ENCODE measurements at places on chromosomes 13 and 19.

- no peak for DNase-seq
These were observed 46.8 kb downstream of the KLF12 start for GRCh38 chr13:74087357-74087756.

GRCh38 chr19:2333807-2334211, 5.3 kb downstream of the SPPL2B start:
- no peak for DNase-seq

DNA sequence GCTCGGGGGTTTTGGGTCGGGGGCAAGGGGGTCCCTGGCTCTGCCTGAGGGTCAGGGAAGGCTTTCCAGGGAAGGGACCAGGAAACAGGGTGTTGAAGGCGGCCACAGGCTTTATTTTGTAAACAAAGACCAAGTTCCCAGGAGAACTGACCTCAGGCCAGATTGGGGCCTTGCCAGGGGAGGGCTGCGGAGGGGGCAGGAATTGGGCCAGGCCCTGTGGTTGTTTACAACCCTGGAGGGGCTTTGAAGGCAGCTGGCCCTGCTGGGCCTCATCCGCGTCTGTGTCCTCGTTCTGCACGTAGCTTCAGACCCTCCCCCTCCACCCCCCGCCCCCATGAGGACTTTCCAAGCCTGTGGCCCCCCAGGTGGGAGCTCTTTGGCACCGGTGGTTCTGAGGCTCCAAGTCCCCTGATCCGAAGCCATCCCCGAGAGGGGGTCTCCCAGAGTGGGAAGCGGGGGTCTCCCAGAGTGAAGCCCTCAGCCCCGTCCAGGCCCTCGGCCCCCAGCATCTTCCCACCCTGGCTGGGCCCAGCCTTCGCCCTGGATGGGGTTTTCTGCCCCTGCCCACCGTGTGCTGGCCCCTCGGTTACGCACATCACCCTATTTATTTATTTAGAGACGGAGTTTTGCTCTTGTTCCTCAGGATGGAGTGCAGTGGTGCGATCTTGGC, 13.5 kb upstream of the BSG start:
- no peak for DNase-seq

- DNase-seq: no peak
These were observed 27.9 kb upstream of the NANOS3 start for GRCh38 chr19:13848798-13849676.

GRCh38 chr13:65103351-65103750, 2126.8 kb downstream of the PCDH9 start:
- no peak for DNase-seq

DNA sequence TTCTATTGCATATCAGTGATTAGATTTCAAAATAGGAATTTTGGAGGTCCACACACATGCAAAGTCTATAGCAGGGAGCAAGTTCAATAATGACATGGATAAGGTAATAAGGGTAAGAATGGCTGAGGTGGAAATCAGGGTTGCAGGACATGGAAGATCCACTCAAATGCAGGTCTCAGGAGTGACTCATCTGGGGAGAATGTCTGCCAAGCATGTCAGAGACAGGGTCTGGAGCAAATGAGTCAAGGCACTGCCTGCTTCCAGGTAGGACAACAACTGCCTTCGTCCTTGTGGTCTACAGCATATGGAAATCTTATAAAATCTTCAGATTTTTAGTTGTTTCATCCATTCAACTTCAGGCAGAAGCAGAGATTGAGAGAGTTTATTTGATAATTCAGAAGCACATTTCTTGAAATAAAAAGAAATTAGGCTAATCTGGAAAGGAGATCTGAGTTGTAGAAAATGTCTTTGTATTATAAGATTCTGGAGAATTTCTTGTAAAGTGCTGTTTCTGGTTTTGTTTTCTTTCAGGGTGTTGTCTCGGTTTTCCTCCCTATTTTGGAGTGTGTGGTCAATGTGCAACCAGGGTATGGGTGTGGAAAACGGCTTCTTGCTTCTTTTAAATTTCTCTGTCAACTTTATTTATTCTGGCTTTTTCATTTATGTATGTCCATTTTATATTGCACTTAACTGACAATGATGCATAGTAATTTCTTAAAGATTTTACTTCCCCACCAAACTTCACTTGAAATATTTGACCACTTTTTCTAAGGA, 748.8 kb downstream of the LIG4 start:
- no peak for DNase-seq
